Stomach (tissue), 19 donors: ENCODE measurements at places on chromosomes 1 and 21. TPM values are rescaled to one million over a fixed set of nuclear protein-coding genes. Genes with fewer than 3 reads are reported as not detected.

DNA sequence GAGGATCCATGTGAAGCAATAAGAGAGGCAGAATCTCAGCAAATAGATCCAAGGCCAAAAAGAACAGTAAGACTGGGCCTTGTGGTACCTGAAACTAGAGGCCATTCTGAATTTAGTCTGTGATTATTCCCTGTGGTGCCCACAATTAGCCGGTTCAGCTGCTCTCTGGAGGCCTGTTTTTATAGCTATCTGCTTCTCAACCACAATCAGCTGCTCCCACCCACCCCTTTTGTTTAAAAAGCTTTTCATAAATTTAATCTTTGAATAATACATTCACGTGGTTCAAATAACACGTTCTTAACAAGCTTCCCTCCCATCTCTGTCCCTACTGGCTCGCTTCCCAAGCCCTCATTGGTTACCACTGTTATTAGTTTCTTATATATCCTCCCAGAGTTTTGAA lies 18.0 kb downstream of the UBE2T start:
- DNase-seq: no peak

DNA sequence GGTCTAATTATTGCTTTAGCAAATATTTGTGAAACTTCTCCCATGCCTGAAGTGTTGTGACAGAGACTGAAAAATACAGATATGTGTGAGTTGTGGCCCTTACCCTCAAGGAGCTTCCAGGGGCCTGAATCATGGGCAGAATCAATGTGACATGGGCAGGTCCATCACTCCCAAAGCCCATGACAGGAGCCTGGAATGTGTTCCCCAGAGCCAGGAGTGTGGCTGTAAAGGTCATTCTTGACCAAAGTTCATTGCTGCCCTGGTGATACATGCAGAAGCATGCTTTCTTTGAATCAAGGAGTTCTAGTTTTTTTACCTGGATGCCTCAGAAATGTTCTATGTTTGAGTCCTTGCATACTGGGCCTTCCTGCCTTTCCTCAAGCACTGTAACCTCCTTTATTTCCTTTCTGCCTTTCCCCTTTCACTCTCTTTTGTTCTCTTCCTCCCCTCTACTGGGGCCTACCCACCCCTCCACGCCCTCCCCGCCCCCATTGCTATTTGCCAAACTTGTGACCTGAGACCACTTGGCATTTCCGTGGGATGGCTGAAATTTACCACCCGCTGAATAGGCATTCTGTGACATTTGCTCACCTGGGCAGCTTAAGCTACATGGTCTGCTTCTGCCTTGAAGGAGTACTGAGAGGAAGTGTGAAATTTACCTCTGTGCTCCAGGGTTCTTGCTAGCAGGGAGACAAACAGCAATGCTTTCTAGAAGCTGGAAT lies 19.7 kb downstream of the PBX1 start:
- no peak for DNase-seq

- peak; percentile 29 for DNase-seq
Observed at GRCh38 chr1:180503280-180503862, 994 bp upstream of the ACBD6 start.

GRCh38 chr21:35044128-35044527 lies 5.0 kb downstream of the RUNX1 start:
- no peak for DNase-seq

- no peak for DNase-seq
Observed at GRCh38 chr1:101376121-101377083, 139.6 kb downstream of the S1PR1 start.

DNA sequence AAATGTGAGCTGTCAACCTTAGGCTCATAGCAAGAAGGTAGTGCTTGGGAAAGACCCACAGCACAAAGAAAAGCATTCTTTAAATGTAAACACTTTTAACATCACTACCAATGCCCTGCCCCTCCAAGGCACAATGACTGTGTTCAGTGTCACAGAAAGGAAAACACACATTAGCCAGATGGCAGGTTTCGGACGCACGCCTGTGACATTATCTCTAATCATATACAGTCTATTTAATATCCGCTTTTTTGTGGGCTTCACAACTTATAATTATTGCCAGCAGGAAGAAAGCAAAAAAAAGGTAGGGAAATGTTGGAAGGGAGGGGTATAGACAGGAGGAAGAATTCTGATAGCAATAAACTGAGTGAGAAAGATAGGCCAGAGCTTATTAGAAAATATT lies 112.4 kb upstream of the BEND5 start:
- DNase-seq: no peak

The ZBTB37 gene
- total RNA-seq: 62.9 TPM

DNA sequence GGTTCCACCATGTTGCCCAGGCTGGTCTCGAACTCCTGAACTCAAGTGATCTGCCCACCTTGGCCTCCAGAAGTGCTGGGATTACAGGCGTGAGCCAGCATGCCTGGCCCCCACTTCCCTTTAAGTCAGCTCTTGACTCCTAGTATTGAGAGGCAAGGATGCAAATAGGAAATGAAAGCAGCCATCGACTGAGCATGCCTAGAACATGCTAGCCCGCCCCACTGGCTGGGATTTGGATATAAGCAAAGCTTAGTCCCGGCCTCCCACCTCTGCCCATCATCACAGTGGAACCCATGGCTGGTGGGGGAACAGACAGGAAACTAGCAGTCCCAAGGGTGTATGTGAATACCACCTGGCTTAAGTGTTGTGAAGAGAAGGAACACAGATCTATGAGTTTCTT lies 10.5 kb downstream of the C1orf167 start:
- no peak for DNase-seq

- no peak for DNase-seq
Observed at GRCh38 chr1:208962867-208963266, 620.6 kb upstream of the CAMK1G start.

The DUSP23 gene
- 36.7 TPM for total RNA-seq

The HPDL gene
- not detected for total RNA-seq

DNA sequence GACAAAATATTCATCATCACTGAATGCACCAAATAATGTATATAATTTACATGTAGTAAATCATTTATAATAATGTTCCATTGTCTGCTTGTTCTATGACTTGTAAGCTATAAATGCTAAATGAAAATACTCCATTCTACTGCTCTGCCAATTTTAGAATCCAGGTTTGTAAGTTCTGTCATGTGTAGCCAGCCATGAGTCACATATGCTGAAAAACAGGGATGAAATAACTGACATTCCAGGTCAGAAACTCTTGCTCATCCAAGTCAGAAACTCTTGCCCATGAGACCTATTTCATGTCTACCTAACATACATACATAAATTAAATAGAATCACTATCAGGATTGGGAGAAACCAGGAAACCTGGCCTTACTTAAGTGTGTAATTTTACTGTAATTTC lies 95.6 kb downstream of the ASH1L start:
- no peak for DNase-seq

The CD55 gene
- 168 TPM for total RNA-seq

The OR10J4 gene
- total RNA-seq: not detected

- DNase-seq: peak; percentile 59
Observed at GRCh38 chr21:35232545-35233176, 183.6 kb upstream of the RUNX1 start.

- DNase-seq: peak; percentile 54
Observed at GRCh38 chr1:116508984-116509980, 61.5 kb downstream of the CD58 start.

DNA sequence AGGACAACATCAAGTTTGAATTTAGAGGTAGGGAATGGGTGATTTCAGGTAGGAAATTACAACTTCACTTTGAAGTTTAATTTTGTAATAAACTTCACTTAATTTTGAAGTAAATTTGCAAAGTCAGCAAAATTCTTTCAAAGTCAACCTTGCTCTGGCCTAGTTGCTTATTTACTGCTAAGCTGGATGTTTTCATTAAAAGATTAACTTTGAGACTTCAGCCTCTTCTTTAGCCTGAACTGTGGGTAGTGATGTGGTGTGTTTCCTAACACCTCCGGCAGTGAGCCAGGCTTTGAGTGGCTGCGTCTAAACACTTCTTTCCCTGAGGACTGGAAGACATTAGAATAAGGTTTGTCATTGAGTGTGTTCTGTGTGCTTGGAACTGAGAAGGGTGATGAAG lies at the start of gene HAO2:
HAO2 (plus strand) TSS at position 232 of the 400 bp plus-strand sequence. CDS start 12,301 bp downstream, outside the sequence.
- no peak for DNase-seq

- peak; percentile 37 for DNase-seq
Observed at GRCh38 chr1:71081697-71082080, 854 bp upstream of the ZRANB2 start.

GRCh38 chr1:27475720-27476119 lies 14.2 kb downstream of the WASF2 start:
- no peak for DNase-seq

- DNase-seq: no peak
Observed at GRCh38 chr1:172245788-172246187, 174.7 kb upstream of the C1orf105 start.

GRCh38 chr1:244349581-244350001 lies 102.1 kb downstream of the ADSS2 start:
- DNase-seq: no peak

GRCh38 chr1:177048314-177049069 lies 116.0 kb downstream of the ASTN1 start:
- no peak for DNase-seq

DNA sequence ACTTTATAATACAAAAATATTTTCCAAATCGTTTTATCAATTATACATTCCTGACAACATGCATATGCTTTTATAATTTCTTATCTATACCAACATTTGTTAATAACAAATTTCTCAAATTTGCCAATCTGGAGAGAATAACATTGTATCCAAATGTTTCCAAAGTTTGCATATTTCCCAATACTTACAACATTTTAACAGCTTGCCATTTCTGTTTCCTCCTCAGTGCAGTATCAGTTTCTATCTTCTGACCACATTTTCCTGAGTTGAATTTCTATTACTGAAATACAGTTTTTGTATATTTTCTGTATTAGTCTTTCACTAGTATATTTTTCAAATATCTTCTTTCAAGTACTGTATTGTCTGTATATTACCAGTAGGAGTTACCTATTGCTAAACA lies 1594.3 kb downstream of the PLA2G4A start:
- DNase-seq: no peak

GRCh38 chr1:201142849-201143725 lies 11.2 kb downstream of the TMEM9 start:
- no peak for DNase-seq

- no peak for DNase-seq
Observed at GRCh38 chr1:41678111-41678878, 193.8 kb upstream of the EDN2 start.

DNA sequence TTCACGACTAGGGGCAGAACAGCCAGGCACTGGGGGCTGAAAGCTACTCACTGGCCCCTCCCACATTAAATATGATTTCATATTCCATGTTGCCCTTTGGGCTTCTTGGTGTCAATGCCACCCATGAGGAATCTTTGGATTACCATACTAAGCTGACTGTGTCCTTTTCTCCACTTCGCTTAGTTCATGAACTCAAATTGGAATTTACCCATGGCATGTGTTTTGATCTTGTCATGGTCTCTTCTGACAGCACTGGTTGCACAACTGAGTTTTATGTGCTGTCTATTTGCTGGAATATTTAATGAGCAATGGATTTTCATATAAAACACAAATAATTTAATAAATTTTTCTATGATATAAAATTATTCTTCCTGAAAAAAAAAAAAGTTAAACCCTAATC lies 59.2 kb downstream of the SERBP1 start:
- DNase-seq: no peak

- no peak for DNase-seq
Observed at GRCh38 chr21:32089766-32090165, 189.1 kb downstream of the MIS18A start.

DNA sequence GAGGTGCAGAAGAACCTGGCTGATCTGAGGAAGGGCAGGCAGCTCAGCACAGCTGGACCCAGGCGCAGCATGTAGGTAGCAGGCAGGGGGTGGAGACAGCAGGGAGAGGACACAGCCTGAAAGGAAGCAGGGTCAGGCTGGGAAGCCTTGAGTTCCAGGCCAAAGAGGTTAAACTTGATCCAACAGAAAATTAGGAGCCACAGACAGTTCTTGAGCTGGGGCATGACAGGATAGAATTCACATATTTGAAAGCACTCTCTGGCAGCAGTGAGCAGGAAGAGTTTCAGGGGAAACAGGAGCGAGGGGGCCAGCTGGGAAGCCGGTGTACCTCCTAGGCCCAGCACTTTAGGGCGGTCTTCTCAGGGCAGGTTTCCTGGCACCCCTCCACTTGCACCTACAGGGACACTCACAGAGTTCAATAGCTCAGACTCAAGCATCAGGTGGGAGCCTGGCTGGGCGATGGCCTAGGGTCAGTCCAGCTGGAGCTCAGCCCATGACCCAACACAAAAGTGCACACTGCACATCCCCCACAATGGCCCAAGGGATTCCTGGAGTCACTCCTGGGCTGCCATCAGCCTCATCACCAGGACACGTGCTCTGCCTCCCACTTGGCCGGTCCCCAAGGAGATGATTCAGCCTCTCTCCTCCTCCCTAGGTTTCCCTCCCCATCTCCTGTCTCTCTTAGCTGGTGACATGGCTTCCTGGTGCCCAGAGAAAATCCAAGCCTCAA lies 22.7 kb downstream of the MATN1 start:
- DNase-seq: no peak

- DNase-seq: no peak
Observed at GRCh38 chr1:41641475-41641814, 157.0 kb upstream of the EDN2 start.

DNA sequence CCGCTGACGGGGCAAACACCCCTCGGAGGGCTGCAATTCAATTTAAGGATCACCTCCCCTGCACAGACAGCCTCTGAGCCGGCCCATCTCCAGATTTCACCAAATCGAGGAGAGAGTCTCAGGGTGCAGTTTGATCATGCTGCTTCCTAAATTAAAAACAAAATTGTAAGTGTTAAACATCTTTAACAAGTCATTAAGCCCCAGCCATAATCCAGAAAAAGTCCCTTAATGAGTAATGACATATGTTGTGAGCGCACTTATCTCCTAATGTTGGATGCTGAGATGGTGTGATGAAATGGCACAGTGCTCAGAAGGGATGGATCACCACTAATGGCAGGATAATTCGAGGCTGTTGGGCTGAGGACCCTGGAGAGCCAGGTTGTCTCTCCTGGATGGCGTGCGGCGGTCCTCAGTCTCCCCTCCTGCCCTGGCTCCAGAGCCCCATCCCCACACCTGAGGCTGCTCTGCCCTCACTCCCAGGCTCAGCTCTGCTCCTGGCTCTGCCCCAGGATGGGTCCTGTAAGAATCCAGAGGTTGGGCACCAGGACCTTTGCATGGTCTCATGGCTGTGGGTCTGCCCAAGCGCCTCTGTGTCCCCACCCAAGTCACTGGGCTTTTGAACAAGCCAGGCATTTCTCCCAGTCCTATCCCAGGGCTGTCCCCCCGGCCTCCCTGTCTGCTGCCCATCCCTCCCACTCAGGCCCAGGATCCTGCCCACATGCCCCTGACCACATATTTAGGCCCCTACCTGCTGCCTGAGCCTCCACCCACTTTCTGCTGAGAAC lies 224.4 kb upstream of the POU3F1 start:
- DNase-seq: no peak

- no peak for DNase-seq
Observed at GRCh38 chr1:31984419-31985347, 29.0 kb upstream of the KHDRBS1 start.
